Fibroblast of mammary gland (primary cell): ENCODE measurements at places on chromosomes 5 and 9.

DNA sequence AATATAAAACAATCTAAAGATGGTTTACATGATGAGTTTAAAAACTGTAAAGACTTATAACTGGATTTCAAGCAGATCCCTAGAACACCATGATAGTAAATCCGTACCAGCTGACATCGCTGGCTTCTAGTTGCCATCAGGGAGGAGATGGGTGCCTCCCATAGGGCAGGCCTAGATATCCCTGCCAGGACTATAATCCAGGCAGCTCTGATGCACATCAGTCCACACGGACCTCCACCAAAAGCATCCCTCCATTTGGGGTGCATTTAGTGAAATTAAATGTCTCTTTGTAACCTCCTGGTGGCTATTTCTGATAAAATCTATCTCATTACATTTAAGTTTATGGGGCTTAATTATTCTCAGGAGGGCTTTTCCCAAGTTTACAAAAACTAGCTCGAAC lies 45.8 kb downstream of the RETREG1 start:
- DNase-seq: no peak

- DNase-seq: peak; percentile 41
Observed at GRCh38 chr5:154783774-154784460, 28.7 kb downstream of the LARP1 start.

GRCh38 chr5:170278611-170279458 lies 18.7 kb downstream of the LCP2 start:
- DNase-seq: no peak

DNA sequence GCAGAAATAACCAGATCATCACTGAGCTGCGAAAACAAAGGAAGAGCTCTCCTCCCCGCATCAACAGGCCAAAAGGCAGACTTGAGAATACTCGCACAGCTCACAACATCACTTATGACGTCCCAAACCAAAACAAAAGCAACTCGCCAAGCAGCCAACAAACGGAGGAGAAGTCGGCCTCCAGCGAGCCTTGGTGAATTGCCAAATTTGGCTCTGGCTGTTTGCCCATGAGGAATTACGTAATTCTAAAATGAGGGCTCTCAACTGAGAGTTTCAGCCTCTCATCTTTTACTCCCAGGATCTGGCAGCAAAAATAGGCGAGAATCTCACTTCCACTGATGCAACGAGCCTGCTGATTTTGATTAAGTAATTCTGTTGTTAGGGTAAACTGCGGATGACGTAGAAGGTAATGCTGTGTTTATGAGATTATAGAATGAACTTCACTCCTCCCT lies 51.7 kb upstream of the SEMA6A start:
- DNase-seq: peak; percentile 84

DNA sequence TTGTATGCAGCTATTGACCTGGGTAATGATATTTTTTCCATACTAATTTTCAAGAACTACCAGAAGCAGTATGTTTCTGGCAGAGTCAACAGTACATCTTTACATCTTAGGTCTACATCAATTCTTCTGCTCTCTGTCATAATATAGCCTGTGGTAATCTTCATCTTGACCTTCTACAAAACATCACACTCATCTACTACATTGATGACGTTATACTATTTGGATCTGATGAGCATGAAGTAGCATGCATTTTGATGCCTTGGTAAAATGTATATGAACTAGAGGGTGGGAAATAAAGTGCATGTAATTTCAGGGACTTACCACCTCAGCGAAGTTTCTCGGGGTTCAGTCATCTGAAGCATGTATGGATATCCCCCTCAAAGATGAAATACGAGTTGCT lies 629.7 kb upstream of the SGCD start:
- DNase-seq: no peak

DNA sequence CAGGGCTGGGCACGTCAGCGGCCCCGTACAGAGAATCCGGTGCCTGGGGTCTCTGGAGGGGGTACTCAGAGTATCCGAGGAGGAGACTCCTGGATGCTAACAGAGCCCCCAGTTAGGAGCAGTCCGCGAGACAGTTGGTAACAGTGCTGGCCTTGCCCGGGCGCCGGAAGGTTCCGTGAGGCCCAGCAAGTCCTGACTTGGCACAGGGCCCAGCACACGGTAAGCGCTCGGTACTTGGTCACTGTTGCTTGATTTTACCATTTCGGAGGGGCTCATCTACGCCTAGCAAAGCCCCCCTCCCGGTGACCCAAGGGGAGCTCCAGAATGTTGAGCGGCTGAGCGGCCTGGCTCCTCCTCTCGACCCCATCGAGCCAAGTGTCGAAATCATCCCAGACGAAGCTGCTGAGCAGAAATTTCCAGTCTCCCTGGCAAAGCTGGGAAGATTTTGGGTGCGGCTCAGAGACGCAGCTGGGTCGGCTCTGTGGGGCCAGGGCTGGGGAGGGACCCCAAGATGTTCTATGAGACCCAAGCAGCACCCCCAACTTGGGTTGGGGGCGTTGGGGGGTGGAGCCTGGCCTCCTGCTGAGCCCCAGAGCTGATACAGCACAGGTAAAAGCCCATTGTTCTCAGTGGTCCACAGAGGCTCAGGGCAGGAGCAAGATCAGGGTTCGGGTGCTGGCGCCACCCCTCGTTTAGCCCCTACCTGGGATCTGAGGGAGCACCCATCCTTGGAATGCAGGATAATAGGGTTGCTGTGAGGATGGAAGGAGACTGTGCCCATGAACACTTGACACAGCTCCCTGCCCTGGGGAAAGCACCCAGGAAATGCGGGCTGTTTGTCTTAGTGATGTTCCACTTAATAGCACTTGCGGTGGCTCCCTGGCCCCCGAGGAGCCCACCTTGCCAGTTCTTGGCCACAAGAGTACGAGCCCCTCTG lies 137.2 kb downstream of the C9orf50 start:
- DNase-seq: peak; percentile 94

DNA sequence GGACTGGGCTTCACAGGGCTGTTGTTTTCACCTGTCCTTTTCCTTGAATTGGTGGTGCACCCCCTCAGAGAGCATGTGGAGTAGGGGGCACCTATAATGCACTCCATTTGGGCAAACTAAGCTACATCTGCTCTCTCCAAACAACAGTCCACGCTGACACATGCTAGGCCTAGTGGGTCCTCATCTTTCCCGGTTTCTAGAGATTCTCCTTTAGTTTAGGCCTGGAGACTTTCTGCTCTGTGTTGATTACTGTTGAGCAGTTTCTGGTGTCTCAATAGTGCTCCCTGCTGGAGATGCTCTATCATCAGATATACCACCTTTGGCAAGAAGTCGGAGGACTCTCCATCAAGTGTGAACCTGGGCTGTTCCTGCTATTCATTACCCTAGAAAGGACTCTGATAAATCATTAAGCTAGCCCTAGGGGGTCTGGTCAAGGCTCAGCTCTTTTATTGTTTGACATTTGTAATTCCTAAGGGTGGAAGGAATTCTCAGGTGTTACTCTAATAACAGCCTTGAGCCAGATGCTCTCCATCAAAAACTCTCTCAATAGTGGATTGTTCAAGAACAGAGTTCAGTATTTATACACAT lies 64.0 kb upstream of the FYB1 start:
- DNase-seq: peak; percentile 75

- DNase-seq: no peak
Observed at GRCh38 chr5:35904443-35905132, 33.8 kb downstream of the CAPSL start.

DNA sequence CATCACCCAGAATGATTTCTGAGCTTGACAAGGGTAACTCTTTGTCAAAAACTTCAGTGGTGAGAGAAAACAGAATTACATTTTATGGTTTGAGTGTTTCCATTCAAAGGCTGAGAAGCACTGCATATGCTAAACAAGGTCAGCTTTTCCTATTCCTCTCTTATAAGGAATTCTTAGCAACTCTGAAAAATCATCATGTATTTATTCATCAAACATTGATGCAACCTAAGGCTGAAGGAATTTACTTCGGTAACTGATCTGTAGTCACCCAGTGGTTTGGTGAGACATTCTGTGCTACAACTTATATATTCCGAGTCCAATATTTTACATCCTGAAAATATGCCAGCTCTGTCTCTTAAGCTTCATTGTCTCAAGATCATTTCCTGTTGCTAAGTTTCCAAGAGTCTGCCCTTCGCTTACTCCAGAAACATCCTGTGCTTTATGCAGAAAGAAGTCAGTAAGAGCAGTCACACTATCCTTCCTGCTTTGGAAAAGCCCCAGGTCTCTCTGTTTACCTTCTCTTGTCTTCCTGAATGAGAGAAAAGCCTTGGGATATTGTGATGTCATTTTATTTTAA lies 176.6 kb upstream of the TBCA start:
- DNase-seq: no peak

DNA sequence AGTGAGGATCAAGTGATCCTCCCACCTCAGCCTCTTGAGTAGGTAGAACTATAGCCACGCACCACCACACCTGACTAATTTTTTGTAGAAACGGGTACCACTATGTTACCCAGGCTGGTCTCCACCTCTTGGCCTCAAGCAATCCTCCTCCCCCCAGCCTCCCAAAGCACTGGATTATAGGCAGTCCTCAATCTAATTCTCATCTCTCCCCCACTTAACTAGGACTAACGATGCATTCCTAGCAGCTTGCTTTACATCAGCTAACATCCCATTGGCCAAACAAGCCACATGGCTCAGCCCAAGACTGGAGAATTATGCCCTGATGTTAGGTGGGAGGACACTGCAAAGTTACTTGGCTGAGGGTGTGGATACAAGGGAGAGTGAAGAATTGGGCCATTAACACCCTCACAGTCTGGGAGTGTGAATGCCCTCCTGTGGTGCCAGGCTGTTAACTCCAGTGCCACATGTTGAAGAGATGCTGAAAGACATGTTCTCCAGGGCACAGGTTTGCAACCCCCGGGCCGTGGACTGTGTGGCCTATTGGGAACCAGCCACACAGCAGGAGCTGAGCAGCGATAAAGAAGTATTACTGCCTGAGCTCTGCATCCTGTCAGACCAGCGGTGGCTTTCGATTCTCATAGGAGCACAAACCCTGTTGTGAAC lies 5.3 kb upstream of the ZNF367 start:
- no peak for DNase-seq

GRCh38 chr9:76454311-76454710 lies 4.7 kb upstream of the GCNT1 start:
- DNase-seq: no peak

- peak; percentile 4 for DNase-seq
Observed at GRCh38 chr5:130773813-130774212, 391.2 kb downstream of the HINT1 start.

GRCh38 chr9:119881898-119882297 lies 512.7 kb upstream of the BRINP1 start:
- DNase-seq: no peak

- no peak for DNase-seq
Observed at GRCh38 chr9:68974431-68974830, 39.5 kb downstream of the PRKACG start.

DNA sequence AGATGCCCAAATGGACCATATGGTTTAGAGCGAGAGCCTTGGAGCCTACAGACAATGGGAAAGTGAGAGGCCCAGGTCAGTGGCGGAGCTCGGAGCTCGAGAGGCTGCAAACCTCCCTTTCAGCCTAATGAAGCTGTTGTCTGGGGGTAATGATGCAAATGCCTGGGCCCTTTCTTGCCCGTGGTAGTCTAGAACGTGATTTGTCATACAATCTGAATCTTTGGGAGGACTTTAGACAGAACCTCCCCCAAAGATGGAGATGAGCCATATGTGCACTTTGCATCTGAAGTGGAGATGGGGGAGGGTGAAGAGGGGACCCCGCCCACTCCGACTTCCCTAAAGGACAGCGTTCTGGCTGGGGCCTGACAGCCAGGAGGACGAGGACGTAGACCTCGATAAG lies 10.3 kb upstream of the NEUROG1 start:
- no peak for DNase-seq

- no peak for DNase-seq
Observed at GRCh38 chr9:83006378-83006777, 56.6 kb downstream of the RASEF start.

GRCh38 chr5:107149243-107150005 lies 521.3 kb downstream of the EFNA5 start:
- no peak for DNase-seq

DNA sequence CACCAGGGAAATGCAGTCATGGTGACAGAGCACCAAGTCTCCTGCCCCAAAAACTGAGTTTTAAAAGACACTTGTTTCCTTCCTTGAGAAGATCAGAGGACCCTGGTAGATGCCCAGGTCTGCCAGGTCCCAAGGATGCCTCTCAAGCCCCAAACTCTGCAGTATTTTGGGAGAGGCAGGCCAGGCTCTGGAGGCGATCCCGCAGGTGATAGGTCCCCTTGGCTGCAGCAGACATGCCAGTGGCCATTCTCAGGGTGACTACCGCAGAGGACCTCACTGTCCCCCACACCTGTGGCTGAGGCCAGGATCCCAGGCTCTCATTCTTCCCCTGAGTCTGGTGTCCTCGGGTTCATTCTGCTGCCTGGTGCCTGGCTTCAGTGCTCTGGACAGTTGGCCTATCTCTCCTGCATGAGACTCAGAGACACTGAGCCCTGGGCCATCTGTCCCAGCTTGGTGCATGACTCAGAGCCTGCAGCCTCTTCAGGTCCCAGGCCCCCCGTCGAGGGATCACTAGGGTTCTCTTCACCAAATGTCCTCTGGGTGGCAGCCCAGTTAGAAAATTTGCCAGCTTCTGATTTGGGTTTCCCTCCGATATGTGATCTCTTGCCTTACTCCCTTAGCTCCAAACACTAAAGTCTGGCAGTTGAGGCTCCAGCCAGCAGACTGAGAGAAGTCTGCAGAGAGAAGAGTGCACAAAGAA lies 59.7 kb upstream of the GARNL3 start:
- DNase-seq: peak; percentile 45

GRCh38 chr9:4592886-4593285 lies 69.2 kb upstream of the PLPP6 start:
- no peak for DNase-seq

DNA sequence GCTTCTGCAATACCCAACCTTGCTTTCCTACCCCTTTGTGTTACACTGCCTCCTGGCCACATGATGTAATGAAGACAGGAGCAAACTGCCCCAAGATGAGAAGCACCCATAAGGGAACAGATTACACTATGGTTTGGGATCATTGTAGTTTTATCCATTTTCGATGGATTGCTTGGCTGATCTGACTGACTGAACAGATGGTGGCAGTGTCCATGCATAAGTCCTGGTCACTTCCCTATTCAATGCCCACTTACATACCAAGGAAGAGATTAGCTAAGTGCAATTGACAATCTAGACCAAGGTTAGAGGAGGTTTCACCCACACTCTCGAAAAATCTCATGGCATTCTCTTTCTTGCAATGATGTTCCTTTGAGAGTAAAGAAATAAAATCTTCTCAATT lies 319.9 kb downstream of the RAB3C start:
- no peak for DNase-seq

- peak; percentile 63 for DNase-seq
Observed at GRCh38 chr5:151523335-151523734, 67.8 kb downstream of the FAT2 start.
